NCI-H1436 (cell line): ENCODE measurements at places on chromosomes 5 and 9.

GRCh38 chr9:130265431-130266235, at the start of gene HMCN2:
Gene HMCN2 (plus strand): TSS chr9:130265760. CDS start chr9:130265879, 119 bp downstream.
- no peak for DNase-seq

DNA sequence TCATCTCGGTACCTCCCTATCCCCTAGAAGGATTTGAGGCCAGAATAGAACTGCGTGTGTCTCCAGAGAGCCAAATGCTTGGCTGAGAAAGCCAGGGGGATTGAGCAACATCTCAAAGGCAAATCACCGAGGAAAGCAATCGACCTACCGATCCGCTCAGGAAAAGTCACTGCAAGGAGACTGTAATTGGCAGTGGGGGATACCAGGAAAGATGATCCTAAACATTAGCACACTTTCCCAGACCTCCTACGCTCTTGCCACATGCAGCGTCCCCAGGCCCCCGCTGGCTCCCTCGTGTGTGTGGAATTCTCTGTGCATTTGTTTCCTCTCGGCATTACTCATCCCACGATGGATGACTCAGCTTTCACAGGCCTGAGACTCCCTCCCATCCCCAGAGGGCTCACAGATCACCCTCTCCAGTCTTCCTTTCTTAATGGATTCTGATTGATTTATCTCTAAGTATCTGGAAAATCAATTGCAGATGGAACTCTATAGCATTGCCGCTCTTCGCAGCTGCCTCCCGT, 82.2 kb upstream of the ICE1 start:
- DNase-seq: no peak

- no peak for DNase-seq
Measured at GRCh38 chr9:660227-660626, 181.3 kb upstream of the DMRT1 start.

DNA sequence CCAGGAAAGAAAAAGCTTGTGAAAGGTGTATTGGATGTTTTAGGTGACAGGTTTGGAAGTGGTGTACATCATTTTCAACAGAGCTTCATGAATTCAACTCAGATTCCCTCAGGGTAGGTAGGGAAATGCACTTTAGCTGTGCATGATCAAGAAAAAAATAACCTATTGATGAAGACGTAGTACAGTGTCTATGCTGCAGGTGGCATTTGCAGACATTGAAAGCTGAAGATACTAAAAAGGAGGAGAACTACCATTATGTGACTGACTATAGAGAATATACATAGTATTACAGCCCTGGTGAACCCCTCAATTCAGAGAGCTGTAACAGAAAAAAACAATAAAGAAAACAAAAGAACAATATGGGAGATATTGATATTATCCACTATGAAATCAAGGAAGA, 2344.7 kb upstream of the ACO1 start:
- DNase-seq: no peak

DNA sequence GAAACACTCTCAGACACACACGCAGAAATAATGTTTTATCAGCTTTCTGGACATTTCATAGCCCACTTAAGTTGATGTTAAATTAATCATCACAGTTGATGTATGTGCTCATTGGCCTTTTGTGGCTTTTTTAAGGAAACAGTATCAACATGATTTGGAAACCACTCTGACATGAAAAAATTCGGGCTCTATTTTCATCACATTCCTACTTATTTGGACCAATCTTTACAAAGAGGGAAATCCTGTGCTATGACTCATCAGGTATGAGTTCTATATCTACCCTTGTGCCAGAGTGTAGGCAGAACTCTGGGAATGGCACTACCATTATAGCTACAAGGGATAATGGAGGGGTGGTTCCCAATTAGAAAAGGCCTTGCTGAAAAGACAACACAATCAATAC, 388.4 kb upstream of the PTGER4 start:
- DNase-seq: no peak

- no peak for DNase-seq
Measured at GRCh38 chr9:98094316-98094715, 24.7 kb downstream of the TRIM14 start.

DNA sequence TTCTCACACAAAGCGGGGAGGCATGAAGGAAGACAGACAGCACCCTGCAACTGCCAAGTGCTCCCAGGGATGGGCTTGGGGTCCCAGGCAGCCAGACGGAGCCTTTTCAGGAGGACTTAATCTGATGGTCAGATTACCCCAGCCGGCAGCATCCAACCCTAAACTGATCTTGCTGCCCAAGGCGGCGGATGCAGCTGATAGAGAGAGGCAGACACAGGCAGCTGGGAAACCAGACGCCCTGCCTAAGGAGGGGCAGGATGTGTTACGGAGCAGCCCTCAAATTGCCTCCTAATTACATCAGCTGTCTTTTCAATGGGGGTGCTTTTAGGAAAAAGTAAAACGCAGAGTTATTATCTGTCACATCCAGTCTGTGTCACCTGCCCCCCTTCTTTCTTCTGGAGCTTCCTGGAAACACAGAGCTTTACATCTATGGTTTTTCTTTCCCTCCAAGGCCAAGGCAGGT, 190.9 kb upstream of the PANK3 start:
- no peak for DNase-seq

DNA sequence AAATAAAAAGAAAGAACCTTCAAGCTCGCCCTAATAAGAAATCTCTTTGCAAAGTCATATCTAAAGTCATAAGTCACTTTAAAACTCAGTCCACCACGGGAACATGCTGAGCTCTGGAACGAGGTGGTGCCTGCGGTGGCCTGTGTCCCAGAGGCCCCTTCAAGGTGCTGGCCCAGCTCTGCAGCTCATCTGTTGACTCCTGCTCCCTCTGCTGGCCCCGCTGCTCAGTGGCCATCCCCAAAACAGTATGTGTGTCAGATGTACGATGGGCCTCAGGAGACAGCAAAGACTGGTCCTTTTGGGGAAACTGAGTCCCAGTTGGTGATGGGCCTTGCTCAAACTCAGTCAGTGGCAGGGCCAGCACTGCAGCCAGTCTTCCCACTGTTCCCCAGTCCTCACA, 22.8 kb upstream of the FOXB2 start:
- DNase-seq: no peak

- DNase-seq: no peak
Measured at GRCh38 chr5:55604611-55605067, 69.9 kb upstream of the PLPP1 start.
